ENCODE measurements at places on chromosomes 7 and 10. TPM values are rescaled to one million over a fixed set of nuclear protein-coding genes. Genes with fewer than 3 reads are reported as not detected.

- no peak for DNase-seq
These were observed 7.0 kb upstream of the GNAI1 start for GRCh38 chr7:80127412-80128160.

DNA sequence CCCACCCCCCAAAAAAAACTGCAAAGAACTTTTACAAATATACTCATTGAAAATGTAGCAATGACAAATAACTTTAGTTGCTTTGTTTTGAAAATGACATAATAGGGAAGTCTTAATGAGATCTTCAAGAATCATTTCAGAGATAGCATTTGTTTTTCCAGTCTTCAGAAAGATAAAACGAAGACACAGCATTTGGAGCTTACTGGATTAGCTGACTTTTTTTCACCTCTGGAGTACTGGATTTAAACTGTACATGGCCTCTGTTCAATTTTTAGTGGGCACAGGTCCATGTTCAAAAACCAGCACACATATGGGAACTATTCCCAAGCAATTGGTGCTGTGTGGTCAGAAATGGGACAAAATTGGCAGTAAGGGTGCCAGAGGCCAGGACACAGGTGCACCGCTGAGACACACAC is 3.9 kb downstream of the RAB11FIP2 start:
- no peak for DNase-seq

DNA sequence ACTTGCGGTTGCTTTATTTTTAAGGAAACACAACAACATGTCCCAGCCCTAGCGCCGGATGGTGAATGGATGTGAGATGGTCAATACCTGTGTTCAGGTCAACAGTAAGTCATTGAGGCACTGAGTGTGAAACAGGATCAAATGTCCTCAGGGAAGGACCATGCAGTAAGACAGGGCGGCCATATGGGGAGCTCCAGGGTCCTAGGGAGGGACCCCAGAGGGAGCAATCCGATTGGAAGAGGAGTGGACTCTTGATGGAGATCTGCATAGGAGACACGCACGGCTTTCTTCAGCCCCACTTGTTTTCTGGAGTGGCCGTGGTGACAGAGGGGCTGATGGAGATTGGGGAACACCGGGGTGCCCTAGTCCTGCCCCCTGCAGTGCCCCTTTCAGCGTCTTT is 423.8 kb upstream of the MKI67 start:
- no peak for DNase-seq

- DNase-seq = no peak
These were observed 930 bp downstream of the GIMAP6 start for GRCh38 chr7:150631084-150631826.

Gene HK1
- 133 TPM for total RNA-seq

All from glomerular endothelial cell (primary cell).